Activated naive CD8-positive, alpha-beta T cell treated with anti-CD3 and anti-CD28 coated beads for 36 hours (primary cell): ENCODE measurements at places on chromosomes 3 and 15. TPM values are rescaled to one million over a fixed set of nuclear protein-coding genes. Genes with fewer than 3 reads are reported as not detected.

- H3K27me3 ChIP-seq = no peaks in the 10 kb centered on the region
- DNase-seq = no peak
- no peaks in the 10 kb centered on the region for H3K4me1 ChIP-seq
These were observed 108.4 kb downstream of the LSM3 start for GRCh38 chr3:14286887-14287500.

Gene CHRFAM7A
- total RNA-seq = 0.04 TPM

GRCh38 chr3:187684880-187685279 is 14.7 kb upstream of the SST start:
- H3K4me1 ChIP-seq = peaks cover 8% of the 10 kb centered on the region
- peak overlapping the region; percentile 10 for H3K27ac ChIP-seq
- no peak overlapping the region for H3K4me3 ChIP-seq

Gene RGMA
- 0.08 TPM for total RNA-seq

GRCh38 chr3:13637311-13637891 is 88.5 kb downstream of the FBLN2 start:
- no peak for DNase-seq
- no peak overlapping the region for H3K4me3 ChIP-seq
- no peaks in the 10 kb centered on the region for H3K27me3 ChIP-seq
- no peak overlapping the region for H3K27ac ChIP-seq

GRCh38 chr3:67655364-67656121 is 1.1 kb upstream of the SUCLG2 start:
- no peaks in the 10 kb centered on the region for H3K27me3 ChIP-seq
- peak overlapping the region; percentile 78 for H3K4me3 ChIP-seq
- H3K4me1 ChIP-seq = peaks cover 42% of the 10 kb centered on the region
- peak overlapping the region; percentile 94 for H3K27ac ChIP-seq

GRCh38 chr3:30710017-30710416 is 103.6 kb downstream of the TGFBR2 start:
- H3K4me3 ChIP-seq = no peak overlapping the region
- no peaks in the 10 kb centered on the region for H3K27me3 ChIP-seq
- H3K27ac ChIP-seq = no peak overlapping the region
- H3K36me3 ChIP-seq = peaks cover 28% of the 10 kb centered on the region
- H3K4me1 ChIP-seq = peaks cover 26% of the 10 kb centered on the region

Gene SLC12A8
- 1.9 TPM for total RNA-seq

DNA sequence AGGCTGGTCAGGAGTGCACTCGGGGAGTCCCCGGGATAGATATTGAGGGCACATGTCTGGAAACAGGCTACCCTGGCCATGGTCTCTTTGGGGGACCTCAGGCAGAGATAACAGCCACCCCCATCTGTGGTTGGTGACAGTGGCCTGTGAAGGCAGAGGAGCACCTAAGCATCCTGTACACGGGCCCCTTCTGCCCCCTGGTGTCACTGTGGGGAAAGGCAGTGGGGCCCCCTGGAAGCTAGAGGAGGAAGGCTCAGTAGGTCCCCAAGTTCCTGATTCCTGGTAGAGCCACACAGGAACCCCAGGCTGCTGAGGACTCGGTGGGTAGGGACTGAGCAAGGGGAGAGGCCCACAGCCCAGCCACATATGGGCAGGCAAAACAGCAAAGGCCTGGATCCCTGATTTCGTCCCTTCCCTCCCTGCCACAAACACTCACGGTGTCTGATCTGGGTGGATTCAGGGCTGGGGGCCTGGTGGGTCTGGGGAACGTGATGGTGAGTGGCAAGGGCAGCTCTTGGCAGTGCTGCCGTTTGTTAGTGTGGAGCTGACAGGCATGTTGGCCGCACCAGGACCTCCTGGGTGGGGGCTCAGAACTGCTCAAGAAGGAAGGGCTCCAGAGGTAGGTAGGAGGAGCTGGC is 14.1 kb upstream of the CXCR6 start:
- peaks cover 3% of the 10 kb centered on the region for H3K4me1 ChIP-seq
- H3K4me3 ChIP-seq = no peak overlapping the region
- H3K27me3 ChIP-seq = no peaks in the 10 kb centered on the region
- peaks cover 27% of the 10 kb centered on the region for H3K36me3 ChIP-seq
- no peak overlapping the region for H3K27ac ChIP-seq

Gene OR5K2
- total RNA-seq = not detected

DNA sequence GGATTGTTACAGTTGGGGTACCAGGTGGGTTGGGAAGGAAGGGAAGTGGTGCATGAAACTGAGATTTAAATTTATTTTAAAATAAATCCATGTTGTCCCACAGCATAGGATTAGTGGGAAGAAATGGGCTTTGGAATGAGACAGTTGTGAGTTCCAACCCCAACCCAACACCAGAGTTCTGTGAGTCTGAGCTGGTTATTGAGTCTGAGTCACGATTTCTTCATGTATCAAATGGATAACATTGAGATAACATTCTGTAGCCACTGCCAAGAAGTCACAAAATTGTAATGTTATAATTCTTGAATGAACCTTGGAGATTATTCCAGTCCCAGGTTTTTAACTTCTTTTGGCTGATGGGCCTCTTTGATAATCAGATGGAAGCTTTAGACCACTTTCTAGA is 13.7 kb downstream of the IFT122 start:
- no peak for DNase-seq
- H3K27me3 ChIP-seq = no peaks in the 10 kb centered on the region
- peaks cover 14% of the 10 kb centered on the region for H3K36me3 ChIP-seq
- no peak overlapping the region for H3K4me3 ChIP-seq
